Lung microvascular endothelial cell (primary cell): ENCODE measurements at places on chromosomes 6 and 20. TPM values are rescaled to one million over a fixed set of nuclear protein-coding genes. Genes with fewer than 3 reads are reported as not detected.
A peak's percentile ranks its signal among the peaks of the same experiment; 100 is the strongest.

Gene MEI4
- not detected in 2 replicates for total RNA-seq

GRCh38 chr20:56995635-56996075 is 270.8 kb downstream of the BMP7 start:
- DNase-seq: peak; percentile 26

GRCh38 chr20:31966991-31967655 is 828 bp upstream of the XKR7 start:
- no peak for DNase-seq

Gene ZSCAN16
- total RNA-seq: 12.0 and 14.9 TPM in 2 replicates

DNA sequence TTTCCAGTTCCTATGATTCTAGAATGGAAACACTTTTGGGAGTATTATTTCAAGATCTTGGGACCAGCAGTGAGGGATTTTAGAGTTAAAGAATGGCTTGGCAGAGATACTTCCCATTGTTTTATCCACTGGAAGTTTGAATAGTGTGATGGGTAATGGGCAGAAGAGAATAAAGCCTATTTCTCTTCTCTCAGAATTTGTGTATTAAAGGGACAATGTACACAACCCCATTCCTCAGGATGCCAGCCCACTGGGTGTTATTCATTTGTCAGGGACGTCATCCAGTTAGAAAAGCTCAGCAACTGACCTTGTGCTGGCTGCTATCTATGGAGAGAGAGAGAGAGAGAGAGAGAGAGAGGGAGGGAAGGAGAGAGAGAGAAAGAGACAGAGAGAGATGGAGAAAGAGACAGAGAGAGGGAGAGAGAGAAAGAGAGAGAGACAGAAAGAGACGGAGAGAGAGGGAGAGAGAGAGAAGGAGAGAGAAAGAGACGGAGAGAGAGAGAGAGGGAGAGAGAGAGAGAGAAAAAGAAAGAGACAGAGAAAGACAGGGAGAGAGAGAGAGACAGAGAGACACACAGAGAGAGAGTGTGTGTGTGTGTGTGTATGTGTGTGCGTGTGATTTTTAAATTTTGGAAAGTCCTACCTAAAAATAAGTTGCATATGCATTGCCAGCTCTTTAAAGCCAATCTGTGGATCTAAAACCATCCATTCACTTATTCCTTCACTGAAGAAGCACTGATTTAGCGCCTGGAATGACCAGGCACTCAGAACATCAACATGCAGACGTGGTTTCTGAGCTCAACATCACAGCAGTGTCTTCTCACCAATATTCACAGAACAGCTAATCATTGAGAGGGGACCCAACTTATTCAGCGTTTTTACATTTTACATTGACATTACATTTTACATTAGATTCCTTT is 388.8 kb downstream of the THBS2 start:
- no peak for DNase-seq

Gene INSM1
- not detected in 2 replicates for total RNA-seq

- no peak for DNase-seq
These were observed 7.6 kb upstream of the TP53RK start for GRCh38 chr20:46696791-46697279.

Gene PRR18
- not detected in 2 replicates for total RNA-seq

Gene MYMX
- total RNA-seq: 0.22 TPM in 1 of 2 replicates, not detected in the other

DNA sequence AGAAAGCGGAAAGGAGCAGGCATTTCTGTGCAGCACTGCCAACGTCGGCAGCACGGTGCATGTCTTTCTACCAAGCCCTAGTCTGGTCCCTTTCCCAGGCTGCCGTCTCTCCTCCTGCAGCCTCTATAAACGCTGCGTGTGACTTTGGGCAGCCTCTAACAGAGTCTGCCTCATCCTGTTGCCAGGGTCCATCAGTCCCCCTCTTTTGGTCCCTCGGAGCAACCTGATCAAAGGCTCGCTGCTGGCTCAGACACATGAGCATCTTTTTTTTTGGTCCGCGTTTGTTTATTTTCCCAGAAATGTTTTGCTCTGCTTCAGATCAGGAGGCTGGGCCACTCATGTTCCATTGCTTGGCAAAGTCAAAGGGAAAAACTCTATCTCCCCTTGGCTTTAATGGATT is 166.8 kb upstream of the CST7 start:
- DNase-seq: no peak

Gene TFB1M
- total RNA-seq: 9.6 and 11.7 TPM in 2 replicates

GRCh38 chr6:168834042-168834587 is 393.1 kb downstream of the SMOC2 start:
- no peak for DNase-seq

GRCh38 chr20:45911486-45912343 is at the start of gene PLTP:
TSS of gene PLTP (minus strand) at chr20:45912155. CDS start at chr20:45911452, 703 bp downstream.
- peak; percentile 39 for DNase-seq

GRCh38 chr6:152734630-152735029 is 16.0 kb upstream of the VIP start:
- no peak for DNase-seq

GRCh38 chr6:63391203-63391970 is 71.6 kb upstream of the LGSN start:
- no peak for DNase-seq

Gene RHAG
- total RNA-seq: not detected in 2 replicates

GRCh38 chr6:55490871-55491270 is 88.1 kb downstream of the HMGCLL1 start:
- DNase-seq: no peak

GRCh38 chr6:141321493-141322347 is 811.0 kb upstream of the GJE1 start:
- DNase-seq: no peak

DNA sequence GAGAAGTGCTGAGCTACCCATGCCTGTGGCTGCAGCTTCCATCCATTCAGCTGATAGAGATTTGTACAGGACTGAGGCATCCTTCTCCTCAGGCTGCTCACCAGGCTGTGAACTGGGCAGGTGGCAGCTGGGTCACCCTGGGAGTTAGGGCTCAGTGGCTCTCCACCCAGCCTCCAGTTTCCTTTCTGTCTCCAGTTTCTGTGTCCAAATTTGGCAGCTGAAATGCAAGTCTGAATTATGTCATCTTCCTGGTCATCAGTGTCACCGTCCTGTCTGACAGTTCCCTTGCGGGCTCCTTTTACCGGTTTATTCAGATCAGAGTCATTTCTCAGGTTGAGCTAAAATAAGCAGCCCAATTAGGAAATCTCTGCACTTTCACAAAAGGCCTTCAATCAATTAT is 93.3 kb downstream of the EDN1 start:
- no peak for DNase-seq

DNA sequence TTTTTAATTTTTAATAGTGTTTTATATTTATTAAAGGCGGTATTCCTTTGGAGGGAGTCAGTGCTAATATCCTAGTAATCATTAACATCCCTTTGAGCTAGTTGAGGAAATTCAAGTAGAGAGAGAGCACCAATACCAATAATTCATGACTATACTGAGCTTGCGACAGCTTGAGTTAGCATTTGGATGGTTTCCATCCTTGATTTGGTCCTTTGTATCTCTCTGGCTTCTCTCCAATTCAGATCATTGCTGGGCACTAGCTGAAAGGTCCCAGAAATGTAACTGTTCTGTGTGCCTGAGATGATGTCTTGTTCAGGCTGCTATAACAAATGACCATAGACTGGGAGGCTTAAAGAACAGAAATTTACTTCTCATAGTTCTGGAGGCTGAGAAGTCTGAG is 77.0 kb downstream of the RNF144B start:
- no peak for DNase-seq

Gene KCNS1
- under 0.01 and 0.40 TPM in 2 replicates for total RNA-seq

- DNase-seq: no peak
These were observed 5.1 kb downstream of the PRRT1 start for GRCh38 chr6:32146687-32147086.

- DNase-seq: no peak
These were observed 27.0 kb downstream of the KCNK15 start for GRCh38 chr20:44772636-44773035.

DNA sequence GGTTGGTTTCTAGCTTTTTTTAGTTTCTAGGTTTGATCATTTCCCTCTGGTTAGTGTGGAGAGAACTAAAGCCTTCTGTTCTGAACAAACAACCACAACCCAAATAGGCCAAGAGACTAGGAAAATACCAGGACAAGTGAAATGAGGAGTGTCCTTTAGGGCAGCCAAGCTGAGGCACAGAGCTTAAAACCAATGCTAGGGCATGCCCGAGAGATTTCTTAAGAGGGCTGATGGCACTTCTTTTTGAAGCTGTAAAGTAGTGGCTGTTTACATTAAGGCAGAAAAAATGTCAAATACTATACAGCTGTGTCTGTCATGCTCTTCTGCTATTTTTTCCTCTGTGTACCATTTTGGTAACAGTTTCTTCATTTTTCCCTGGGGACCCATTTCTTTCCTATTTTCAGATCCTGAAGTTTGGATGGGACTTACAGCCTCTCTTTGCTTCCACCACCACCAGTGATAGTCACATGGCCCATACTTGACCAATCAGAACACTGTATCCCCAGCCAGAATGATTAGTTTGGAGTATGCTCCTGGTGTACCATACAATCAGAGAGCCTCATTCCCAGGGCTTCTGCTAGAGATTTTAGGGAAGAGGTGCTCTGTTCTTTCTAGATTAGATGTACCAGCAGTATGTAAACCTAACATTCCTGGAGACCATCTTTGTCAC is 154.4 kb downstream of the BMP2 start:
- no peak for DNase-seq

GRCh38 chr6:136351518-136352110 is 62.0 kb upstream of the BCLAF1 start:
- no peak for DNase-seq

Gene GTSF1L
- not detected in 2 replicates for total RNA-seq

Gene BPIFB2
- total RNA-seq: not detected in 2 replicates

DNA sequence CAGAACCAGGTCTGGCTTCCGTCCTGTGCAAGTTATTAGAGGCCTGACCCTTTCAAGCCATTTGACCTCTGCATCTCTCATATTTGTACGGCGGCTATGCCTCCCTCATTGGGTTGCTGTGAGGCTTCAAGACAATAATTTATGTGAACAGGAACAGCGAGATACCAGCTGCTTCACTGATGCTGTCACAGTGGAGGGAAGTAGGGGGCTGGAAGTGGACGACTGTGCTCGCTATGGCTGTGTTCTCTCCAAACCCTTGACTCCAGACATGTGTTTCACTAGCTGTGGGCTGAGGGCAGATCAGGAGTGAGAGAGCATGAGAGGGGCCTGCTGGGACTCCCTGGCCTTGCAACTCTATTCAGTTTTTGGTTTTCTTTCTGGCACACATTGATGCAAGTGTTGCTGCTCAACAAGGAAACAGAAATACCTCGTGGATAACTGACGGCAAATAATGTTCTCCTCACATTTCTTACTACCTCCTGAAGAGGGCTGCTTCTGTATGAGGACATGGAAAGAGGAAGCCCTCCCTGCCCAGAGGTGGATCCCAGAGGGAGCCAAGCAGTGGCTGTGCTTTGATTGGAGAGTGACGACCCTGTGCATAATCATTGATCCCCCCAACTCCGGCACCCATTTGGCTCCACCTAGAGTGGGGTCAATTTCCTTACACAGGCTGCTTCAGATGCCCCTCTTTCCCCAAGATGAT is 34.7 kb upstream of the SCP2D1 start:
- no peak for DNase-seq

DNA sequence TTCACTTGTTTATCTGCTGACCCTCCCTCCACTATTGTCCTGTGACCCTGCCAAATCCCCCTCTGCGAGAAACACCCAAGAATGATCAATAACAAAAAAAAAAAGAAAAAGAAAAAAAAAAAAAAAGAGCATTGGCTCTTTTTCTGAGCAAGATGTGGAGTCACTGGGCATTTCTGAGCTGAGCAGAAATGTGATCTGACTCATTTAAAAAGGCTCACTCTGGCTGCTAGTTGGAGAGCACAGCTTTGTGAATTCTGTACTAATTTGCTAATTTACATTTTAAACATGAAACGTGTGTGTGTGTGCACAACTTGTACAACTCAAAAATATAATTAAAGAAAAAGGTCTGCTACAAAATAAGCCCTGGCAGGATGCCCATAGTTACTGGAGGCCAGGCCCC is 20.2 kb downstream of the SCML4 start:
- DNase-seq: no peak

GRCh38 chr6:121998631-121999030 is 400.8 kb upstream of the HSF2 start:
- no peak for DNase-seq

Gene SNAI1
- total RNA-seq: 1.1 and 1.8 TPM in 2 replicates

DNA sequence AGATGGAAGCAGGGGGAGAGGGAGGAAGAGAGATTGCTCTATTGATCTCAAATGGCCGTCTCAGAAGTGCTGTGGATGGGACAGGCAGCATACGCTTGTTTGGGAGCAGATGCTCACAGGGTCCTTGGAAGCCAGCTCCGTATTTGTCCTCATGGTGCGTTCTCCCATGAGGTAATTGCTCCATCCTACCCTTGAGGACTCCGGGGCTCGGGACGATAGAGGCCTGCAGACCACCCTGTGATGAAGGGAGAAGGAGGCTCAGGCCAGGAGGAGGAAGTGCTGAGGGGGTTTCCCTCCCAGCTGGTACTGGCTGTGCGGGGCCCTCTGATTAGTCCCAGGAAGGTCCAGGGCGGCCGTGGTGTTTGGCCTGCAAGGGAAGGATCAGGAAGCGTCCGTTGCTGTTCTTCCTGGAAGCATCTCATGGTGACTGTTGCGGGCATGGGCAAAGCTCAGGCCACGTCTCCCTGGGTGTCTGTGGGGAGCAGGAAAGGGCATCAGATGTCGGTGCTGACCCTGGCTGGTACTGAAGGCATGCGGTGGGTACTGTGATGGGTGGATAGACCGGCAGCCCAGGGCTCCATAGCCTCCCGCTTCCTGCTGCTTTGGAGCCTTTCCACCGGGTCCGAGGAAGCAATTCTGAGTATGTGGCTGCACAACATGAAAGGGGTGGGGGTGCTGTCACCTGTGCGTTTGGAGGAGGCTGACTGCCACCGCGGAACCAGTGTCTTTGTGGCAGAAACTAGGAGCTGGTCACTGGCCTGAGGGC is 158.3 kb downstream of the SYCP2 start:
- no peak for DNase-seq

Gene KIAA1755
- total RNA-seq: under 0.01 TPM in 1 of 2 replicates, not detected in the other

Gene ATP9A
- total RNA-seq: 52.1 and 55.6 TPM in 2 replicates

DNA sequence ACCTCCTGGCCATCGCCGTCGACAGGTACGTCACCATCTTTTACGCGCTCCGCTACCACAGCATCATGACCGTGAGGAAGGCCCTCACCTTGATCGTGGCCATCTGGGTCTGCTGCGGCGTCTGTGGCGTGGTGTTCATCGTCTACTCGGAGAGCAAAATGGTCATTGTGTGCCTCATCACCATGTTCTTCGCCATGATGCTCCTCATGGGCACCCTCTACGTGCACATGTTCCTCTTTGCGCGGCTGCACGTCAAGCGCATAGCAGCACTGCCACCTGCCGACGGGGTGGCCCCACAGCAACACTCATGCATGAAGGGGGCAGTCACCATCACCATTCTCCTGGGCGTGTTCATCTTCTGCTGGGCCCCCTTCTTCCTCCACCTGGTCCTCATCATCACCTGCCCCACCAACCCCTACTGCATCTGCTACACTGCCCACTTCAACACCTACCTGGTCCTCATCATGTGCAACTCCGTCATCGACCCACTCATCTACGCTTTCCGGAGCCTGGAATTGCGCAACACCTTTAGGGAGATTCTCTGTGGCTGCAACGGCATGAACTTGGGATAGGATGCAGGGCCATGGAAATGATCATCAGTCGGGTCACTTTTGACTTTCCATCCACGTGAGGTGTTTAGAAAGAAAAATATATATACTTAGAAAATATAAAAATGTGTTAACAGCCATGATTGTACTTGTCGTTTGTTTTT is 868 bp downstream of the MC3R start:
- DNase-seq: peak; percentile 49

Gene TMEM200A
- 0.20 and 0.65 TPM in 2 replicates for total RNA-seq

- DNase-seq: no peak
These were observed 5.3 kb downstream of the ZBTB24 start for GRCh38 chr6:109477725-109478124.

GRCh38 chr6:38407192-38407591 is 232.5 kb downstream of the BTBD9 start:
- no peak for DNase-seq

Gene WFDC2
- not detected in 2 replicates for total RNA-seq

Gene ARMH2
- total RNA-seq: not detected in 2 replicates
